Esophagus muscularis mucosa (tissue), 4 donors: ENCODE measurements at places on chromosomes 2 and 18.

- DNase-seq: no peak
Measured at GRCh38 chr2:149652926-149653325, 65.4 kb upstream of the MMADHC start.

DNA sequence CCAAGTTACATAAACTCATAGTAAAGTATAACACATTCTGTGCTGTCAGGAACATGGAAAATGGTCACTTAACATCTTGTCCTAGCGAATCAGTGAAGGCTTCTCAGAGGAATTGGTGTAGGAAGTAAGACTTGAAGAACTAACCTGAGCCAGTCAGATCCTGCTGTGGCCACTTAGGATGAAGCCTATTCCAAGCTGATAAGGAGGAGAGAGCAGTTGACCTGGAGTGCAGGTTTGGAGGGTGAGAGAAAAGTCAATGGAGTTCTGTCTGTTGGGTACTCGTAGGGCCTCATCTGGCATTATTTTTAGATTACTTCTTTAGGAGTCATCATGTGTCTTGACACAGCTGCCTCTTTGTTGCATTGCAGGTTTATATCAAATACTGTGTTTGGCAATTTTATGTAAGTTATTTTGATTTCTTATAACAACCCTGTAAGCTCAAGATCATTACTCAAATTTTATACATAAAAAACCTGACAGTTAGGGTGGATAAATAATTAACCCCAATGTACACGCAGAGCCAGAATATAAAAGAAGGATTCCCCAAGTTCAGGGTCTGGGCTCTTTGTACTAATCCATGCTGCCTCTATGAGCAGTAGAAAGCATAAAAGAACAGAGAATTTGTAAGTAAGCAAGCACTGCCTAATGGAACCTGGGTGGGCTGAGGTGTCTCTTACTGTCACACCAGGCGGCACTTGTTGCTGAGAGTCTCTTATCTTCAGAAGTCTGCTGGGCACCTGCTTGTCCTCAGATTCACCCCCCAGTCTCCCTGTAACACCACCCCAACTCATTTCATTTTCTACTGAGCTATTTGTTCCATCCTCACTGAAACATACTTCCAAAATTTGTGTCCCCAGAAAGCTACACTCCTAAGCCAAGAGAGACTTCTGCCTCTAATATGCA, 252.1 kb upstream of the NT5C1B start:
- peak; percentile 57 for DNase-seq

DNA sequence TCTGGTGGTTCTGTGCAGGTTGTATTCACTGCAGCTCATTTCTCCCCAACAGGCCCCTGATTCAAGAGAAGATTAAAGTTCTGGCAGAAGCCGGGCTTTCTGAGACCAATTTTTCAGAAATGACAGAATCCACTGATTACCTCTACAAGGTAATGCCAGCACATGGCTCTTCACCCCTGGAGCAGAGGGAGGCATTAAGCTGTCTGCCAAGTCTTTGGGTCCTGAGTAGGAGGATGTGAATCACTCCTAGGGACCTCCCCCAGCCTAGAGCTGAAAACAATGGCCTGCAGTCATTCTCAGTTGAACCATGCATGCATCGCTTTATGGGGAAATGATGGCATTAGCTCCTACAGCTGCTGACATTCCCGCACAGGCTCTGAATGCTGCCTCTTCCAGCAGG, 20.5 kb upstream of the RPL37A start:
- DNase-seq: no peak

DNA sequence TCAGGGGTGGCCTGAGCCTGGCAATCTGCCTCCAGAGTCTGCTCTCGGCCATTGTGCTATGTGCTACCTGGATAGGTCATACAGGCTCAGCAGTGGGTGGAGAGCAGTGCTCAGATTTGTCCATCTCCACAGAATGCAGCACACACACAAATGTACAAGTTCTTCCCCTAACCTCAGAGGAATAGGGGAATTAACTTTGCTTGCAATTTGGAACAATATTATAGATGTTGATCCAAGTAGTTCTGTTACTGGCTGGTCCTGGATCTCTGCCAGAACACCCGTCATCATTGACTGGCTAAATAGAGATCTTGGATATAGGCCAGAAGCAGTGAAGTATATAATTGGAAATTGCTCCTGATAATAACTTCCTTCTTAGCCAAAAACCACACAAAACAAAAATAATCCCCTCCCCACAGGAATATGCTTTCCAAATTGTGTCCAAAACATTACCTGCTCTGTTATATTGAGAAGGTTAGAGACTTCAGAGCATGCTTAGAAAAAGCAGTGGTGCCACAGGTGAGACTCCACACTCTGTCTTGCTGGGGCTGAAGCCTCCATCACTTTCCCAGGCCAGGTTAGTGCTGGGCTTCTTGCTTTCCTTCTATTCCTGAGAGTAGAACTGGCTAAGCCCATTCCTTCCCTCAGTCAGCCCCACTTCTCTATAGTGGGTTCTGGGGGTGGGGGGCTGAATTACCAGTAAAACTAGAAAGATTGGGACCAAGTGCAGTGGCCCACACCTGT, 38.8 kb downstream of the NCAPH start:
- no peak for DNase-seq

GRCh38 chr18:42326752-42327151, 371.7 kb downstream of the PIK3C3 start:
- DNase-seq: no peak

DNA sequence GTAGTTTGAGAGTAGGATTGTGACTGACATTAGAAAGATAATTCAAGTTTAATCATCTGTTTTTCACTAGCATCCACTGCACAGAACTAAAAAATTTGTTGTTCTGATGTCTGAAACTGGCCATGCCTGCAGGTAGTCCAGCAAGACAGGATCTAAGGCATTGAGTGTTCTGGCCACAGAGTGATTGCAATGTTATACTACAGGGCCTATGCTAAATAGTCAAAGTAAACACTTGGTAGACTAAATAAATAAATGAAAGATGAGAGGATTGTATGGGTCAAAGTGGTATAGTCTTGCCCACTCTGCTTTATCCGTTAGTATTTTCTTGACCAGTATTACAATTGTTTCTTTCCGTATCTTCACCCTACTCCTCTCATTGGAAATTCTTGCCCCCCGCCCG, 27.6 kb upstream of the FANCL start:
- DNase-seq: no peak

GRCh38 chr2:99593692-99594427, 104.0 kb upstream of the REV1 start:
- DNase-seq: no peak

DNA sequence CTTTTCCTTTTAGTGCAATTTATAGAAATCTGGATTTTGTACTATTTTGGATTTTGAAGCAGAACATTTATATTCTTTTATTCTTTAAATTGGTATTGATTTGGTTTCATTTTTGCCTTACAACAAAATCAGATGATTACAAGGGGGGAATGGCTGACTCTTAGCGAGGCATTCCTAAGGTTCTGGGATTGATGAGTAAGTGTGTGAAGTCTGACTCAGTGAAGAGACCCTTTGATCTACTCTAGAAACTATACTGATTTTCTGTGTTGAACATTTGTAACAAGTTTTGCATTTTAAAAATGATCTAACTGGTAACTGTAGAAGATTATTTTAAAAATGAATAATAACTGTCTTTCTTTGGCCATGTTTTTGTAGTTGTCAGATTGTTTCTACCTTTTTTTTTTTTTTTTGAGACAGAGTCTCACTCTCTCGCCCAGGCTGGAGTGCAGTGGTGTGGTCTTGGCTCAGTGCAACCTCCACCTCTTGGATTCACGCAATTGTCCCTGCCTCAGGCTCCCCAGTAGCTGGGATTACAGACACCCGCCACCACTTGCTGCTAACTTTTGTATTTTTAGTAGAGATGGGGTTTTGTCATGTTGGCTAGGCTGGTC, 48.7 kb downstream of the TTC39C start:
- DNase-seq: no peak

DNA sequence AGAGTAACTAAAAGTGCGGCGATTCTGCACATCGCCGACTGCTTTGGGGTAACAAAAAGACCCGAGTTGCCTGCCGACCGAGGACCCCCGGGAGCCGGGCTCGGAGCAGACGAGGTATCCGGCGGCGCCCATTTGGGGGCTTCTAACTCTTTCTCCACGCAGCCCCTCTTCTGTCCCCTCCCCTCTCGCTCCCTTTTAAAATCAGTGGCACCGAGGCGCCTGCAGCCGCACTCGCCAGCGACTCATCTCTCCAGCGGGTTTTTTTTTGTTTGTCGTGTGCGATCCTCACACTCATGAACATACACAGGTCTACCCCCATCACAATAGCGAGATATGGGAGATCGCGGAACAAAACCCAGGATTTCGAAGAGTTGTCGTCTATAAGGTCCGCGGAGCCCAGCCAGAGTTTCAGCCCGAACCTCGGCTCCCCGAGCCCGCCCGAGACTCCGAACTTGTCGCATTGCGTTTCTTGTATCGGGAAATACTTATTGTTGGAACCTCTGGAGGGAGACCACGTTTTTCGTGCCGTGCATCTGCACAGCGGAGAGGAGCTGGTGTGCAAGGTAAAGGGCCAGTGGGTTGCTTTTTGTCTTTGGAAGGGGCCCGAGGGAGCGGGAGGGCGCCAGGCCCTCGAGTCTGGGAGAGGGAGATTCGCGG, 1.4 kb downstream of the TRIB2 start:
- no peak for DNase-seq

GRCh38 chr2:195333869-195334268, 323.2 kb upstream of the SLC39A10 start:
- no peak for DNase-seq

- no peak for DNase-seq
Measured at GRCh38 chr18:50877545-50878265, 1.2 kb upstream of the ME2 start.

GRCh38 chr18:11494107-11494506, 115.3 kb upstream of the SLC35G4 start:
- DNase-seq: no peak

DNA sequence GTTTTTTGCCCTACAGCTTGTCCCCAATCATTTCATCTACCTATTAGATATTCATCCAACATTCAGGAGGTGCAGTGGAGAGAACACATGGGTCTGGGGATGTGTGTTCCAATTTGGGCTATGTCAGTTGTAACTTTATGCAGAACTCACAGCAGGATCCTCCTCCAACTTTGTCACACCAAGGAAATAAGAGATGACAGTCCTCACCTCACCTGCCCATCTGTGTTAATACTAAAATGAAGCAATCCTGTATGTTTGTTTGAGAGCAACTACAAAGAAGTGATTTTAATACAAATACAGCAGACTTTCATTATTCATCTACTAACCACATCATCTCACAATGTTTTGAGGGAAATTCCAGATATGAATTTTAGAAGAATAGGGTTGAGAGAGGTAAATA, 126.7 kb downstream of the ARHGAP15 start:
- no peak for DNase-seq

DNA sequence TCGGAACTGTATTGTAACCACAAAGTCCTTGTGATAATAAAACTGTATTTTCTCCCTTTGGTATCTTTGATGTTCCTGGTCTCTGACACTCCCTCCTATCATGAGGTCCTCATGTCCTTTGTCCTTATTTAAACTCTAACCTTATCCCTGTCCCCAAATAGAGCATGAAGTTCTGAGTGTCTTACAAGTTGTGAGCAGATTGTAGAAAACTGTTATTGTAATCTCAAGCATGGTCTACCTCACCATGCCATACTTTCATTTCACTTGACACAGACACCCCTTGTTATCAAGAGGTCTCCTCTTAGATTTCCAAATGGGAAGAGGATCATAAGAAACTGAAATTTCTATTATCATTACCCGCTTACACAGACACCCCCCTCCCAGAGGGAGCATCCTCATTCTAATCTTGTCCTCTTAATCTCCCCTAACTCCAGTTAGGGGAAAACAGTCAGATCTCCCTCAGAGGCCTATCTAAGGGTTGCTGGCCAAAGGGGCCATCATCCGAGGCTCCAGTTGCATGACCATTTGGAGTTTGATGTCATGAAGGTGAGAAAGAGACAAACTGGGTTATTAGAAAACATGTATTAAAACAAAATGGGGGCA, 29.0 kb downstream of the MYO3B start:
- DNase-seq: no peak

DNA sequence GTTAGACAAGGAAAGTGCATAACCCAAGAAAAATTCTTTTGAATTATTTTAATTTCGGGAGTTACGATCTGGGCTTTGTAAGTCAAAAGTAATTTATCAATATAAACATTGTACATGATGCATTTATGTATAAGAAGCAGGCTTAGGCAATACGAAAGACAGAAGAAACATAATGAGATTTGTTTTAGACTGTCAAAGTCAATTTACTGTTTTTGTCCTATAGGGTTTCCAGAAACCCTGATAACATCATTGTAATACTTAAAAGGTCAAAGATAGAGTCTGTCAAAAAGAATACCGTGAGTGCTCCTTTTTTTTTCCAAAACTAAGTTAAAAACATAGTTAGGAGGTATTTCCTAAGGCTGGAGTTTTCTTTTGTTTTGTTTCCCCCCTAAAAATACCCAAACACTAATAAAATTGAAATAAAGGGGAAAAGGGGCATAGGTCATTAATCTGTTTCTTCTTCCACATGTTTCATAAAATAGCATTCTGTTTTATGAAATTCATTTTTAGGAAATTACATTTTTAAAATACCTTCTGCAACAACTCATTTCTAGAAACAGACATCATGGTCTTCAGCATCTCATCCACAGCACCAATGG, 16.1 kb downstream of the C1D start:
- no peak for DNase-seq
